ENCODE measurements at places on chromosomes 1 and 21.

DNA sequence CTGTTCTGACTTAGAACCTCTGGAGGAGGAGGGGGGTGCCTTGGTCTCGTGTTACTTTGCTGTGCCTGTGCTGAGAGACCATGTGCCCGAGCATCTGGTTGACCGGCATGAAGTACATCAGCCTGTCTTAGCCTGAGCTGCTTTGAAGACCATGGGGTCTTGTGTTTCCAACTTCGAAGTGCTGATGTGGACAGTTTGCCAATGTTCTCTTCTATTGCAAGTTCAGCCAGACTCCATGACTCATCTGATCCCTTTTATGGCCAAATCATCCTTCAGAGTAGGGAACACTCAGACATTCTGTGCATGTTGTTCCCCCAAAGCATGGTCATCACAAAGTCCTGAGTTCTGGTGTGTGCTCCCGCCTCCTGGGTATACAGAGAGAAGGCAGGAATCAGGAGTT lies 6.0 kb upstream of the PLA2G2C start:
- DNase-seq = no peak

GRCh38 chr1:1427106-1427819 lies 6.2 kb upstream of the ANKRD65 start:
- peak; percentile 72 for DNase-seq

- DNase-seq = no peak
These were observed 46.0 kb downstream of the PTGER3 start for GRCh38 chr1:71001624-71002023.

DNA sequence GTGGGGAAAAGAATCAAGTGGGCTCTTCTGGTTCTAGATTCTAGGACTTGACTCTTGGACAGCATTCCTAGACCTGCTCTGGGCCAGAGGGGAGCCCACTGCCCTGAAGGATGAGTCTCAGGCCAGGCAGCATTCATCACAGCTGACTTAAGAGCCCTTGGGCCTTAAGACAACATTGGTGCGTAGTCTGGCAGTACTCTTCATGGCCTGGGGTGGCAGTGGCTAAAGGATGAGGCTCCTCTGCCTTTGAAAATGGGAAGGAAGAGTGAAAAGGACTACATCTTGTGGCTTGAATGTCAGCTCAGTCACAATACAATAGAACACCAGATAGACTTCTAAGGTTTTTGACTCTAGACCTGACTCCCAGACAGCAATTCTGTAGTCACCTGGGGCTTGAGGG lies 1415.1 kb upstream of the PRMT6 start:
- no peak for DNase-seq

DNA sequence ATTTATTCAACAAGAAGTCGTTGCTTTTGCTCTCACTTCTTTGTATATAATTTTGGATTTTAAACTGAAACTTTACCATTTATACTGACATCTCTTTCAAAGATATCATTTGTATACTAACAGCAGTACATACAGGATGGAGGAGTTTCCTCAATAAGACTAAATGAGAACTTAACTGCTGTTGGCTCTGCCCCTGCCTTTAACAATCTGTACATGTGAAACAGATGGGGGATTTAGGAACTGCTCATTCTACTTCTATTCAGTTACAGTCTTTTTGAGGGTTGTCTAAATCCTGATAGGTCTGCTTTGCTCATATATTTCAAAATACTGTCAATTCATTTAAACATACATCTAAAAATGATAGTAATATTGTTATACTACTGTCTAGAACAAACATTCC lies 663.2 kb downstream of the ADGRL2 start:
- no peak for DNase-seq

- DNase-seq = no peak
These were observed 1.1 kb downstream of the RHBDL2 start for GRCh38 chr1:38940339-38941047.

GRCh38 chr1:225435957-225436392 lies 8.1 kb upstream of the LBR start:
- DNase-seq = no peak

DNA sequence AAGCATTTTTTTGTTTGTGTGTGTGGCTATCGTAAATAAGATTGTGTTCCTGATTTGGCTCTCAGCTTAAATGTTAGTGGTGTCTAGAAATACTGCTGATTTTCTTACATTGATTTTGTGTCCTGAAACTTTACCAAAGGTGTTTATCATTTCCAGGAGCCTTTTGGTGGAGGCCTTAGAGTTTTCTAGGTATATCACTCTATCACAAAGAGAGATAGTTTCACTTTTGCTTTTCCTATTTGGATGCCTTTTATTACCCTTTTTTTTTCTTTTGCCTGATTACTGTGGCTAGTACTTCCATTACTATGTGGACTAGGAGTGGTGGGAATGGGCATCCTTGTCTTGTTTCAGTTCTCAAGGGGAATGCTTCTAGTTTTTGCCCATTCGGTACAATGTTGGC lies 109.6 kb downstream of the S1PR1 start:
- no peak for DNase-seq

- DNase-seq = no peak
These were observed 69.9 kb upstream of the DR1 start for GRCh38 chr1:93275634-93276295.

DNA sequence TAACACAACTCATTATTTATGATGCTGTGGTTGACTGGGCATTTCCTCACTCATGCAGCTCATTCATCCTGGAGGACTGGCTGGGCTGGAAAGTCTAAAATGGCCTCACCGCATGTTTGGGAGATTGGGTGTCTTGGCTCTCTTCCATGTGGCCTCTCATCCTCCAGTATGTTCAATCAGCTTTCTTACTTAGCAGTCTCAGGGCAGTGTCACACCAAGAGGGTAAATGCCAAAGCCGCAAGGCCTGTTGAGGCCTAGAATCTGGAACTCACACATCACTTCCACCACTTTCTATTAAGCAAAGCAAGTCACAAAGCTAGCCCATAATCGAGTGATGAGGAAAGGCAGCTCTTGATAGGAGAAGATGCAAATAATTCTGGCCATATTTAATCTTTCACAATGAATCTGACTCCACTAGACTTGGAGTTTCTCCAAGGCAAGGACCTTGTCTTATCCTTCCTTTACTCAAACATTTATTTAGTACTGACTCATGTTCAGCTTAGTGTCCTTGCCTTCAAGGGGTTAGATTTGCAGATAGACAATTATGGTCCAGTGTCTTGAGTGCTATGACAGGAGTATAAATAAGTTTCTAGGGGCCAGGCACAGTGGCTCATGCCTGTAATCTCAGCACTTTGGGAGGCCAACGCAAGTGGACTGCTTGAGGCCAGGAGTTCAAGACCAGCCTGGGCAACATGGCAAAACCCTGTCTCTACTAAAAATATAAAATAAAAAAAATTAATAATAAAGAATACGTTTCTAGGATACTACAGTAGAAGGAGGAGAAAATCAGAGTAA lies 45.1 kb downstream of the TMEM53 start:
- no peak for DNase-seq

DNA sequence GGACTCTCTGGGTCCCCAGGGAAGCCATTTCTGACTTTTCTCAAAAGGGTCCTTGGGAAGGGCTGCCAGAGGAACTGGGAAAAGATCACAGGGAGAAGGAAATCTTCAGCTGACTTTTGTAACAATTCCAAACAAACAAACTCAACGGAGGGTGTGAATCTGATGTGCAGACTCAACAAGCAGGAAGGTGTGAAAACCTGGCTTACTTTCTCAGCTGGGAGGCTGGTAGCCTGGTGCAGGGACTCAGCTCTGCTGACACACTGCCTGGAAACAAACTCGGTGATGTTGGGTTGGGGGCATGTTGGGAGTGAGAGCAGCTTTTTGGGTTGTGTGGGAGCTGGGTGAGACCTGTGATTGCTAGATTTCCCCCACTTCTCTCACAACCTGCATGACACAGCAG lies 10.2 kb upstream of the HSD3B2 start:
- no peak for DNase-seq

GRCh38 chr1:22416555-22417454 lies 34.8 kb upstream of the ZBTB40 start:
- DNase-seq = peak; percentile 64

DNA sequence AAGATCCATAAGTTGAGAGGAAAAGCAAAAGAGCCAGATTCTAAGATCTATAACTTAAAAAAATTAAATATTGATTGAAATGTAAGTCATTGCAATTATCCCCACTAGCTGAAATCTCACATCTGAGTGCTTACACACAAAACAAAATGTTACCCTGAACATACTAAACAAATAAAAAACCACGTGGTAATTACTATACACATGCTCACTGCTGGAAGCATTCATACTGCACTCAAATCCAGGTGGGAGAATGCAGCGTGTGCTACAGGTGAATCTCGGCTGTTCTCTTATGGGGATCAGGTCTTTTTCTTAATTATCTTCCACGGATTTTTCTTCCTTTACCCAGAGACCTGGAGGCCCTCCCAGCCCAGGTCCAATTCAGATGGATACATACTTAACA lies 74.3 kb downstream of the SDC3 start:
- DNase-seq = no peak

DNA sequence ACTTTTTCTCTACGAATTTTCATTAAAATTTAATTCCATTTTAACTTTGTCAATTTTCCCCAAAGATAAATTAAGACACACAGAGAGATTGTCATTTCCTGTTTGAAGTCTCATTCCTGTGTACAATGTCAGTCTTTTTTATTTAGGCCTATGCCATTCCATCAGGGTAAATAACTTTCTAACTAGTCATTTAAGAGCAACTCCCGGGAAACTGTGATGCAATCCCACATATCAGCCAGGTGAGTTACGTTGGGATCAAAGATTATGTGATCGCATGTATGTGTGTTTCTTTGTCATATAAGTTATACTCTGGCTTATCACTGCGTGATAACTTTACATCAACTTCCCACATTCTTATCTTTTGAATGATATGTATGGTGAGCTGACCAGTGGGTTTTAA lies 86.1 kb upstream of the S1PR1 start:
- DNase-seq = no peak

DNA sequence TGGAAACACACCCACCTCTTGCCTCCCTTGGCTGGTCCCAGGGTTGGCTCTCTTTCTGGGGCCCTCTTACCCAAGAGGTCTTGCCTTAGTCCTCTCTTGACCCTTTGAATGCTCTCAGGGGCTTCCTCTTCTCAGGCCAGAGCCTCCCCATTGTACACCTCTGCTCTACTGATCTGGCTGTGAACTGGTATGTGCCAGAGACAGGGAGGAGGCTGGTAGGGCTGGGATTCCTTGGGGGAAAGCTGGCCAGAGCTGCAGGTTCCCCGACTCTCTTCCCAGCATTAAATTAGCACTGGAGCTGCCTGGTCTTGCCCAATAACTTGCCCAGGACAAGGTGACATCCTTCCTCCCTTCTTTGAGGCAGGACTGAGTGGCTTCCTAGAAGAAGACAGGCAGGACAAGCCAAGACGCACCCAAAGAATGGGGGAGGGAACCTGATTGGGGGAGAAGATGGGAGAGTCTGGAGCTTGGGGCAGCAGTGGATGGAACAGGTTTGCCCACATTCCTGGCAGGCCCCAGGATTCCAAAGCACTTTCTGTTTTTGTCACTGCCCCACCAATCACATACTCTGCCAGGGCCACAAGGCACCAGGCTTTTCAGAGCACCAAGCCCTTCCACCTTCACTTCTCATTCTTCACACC lies 37.2 kb upstream of the CITED4 start:
- no peak for DNase-seq

- DNase-seq = no peak
These were observed 302.0 kb downstream of the DUSP10 start for GRCh38 chr1:221439747-221440501.

GRCh38 chr1:171107262-171107940 lies 16.7 kb downstream of the FMO3 start:
- no peak for DNase-seq

- DNase-seq = no peak
These were observed 771 bp upstream of the RAD54L start for GRCh38 chr1:46246548-46247435.

DNA sequence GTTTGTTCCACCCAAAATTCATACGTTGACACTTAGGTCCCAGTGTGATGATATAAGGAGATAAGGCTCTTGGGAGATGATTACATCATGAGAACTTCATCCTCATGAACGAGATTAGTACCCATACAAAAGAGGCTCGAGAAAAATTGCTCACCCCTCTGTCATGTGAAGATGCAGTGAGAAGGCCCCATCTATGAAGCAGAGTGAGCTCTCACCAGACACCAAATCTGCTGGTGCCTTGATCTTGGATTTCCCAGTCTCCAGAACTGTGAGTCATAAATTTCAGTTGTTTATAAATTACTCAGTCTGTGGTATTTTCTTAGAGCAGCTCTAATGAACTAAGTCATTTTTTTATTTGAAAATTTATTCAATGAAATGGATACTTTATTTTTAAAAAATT lies 42.6 kb upstream of the USP25 start:
- DNase-seq = no peak

DNA sequence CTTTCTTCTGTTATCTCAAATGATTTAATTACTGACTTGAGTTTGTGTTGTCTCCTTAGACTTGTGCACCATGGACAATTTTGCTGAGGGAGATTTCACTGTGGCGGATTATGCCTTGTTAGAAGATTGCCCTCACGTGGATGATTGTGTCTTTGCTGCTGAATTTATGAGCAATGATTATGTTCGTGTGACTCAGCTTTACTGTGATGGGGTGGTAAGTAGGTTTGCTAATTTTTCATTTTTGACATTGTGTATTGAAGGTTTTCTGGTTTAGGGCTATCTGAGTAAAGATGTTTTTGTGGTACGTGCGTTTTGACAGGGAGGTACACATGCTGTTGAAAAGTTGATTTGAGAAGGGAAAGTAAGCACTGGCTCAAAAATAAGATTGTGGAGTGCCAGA lies 14.1 kb downstream of the TTC3 start:
- DNase-seq = no peak

DNA sequence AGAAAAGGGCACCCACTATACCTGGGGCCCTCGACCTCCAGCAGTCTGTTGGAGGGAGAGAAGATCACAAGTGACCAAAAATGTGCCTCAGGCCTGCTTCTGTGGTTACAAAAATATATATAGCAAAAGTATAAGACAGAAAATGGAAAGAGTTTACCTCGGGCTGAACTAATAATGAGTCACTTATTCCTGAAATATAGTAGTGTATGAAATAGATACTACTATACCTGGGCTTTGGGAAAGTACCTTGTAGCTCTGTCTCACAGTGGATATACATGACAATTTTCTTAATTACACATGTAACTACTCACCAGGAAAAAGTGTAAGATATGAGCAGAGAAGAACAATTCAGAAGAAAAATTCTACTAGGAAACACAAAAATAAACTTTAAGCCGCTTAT lies 7.3 kb upstream of the APCS start:
- DNase-seq = no peak

DNA sequence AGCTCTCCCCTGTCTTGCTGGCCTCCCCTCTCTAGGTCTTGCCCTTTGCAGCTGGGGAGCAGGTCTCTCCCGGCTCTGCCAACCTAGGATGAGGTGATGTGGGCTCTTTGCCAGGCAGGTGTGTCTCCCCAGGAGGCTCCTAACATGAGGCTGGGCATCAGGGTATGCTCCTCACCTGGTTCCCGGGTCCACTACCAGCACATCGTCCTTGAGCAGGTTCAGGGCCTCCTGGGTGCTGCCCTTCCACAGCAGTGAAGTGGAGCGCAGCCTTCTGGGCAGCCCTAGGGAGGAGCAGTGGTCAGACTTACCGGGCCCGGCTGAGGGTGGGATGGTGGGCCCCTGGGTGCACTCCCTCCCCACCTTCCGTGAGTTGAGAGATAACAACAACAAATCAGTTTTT lies 17.5 kb downstream of the LACTBL1 start:
- no peak for DNase-seq

GRCh38 chr1:54488065-54488750 lies 59.8 kb upstream of the ACOT11 start:
- DNase-seq = peak; percentile 85

GRCh38 chr1:109910963-109911798 lies 532 bp downstream of the CSF1 start:
- DNase-seq = peak; percentile 27

Measured in nucleus accumbens (tissue), 56 donors.